ENCODE measurements at places on chromosomes 12 and 14.

DNA sequence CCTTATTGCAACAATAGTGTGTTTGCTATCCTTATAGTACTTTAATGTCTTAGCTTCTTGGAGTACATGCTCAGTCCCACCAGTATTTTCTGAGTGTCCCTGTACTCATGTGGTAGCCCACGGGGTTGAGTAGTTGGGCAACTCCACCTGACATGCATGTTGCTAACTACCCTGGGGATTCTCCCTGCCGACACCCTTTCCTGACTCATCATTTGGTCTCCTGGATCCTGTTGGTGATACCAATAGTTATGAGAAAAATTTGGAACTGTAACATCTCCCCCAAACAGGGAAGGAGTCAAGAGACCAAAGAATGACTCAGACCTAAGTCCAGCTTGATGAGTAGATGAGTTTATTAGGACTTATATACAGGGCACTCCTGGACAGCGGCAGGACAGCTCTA, 101.6 kb downstream of the BRMS1L start:
- no peak for DNase-seq

DNA sequence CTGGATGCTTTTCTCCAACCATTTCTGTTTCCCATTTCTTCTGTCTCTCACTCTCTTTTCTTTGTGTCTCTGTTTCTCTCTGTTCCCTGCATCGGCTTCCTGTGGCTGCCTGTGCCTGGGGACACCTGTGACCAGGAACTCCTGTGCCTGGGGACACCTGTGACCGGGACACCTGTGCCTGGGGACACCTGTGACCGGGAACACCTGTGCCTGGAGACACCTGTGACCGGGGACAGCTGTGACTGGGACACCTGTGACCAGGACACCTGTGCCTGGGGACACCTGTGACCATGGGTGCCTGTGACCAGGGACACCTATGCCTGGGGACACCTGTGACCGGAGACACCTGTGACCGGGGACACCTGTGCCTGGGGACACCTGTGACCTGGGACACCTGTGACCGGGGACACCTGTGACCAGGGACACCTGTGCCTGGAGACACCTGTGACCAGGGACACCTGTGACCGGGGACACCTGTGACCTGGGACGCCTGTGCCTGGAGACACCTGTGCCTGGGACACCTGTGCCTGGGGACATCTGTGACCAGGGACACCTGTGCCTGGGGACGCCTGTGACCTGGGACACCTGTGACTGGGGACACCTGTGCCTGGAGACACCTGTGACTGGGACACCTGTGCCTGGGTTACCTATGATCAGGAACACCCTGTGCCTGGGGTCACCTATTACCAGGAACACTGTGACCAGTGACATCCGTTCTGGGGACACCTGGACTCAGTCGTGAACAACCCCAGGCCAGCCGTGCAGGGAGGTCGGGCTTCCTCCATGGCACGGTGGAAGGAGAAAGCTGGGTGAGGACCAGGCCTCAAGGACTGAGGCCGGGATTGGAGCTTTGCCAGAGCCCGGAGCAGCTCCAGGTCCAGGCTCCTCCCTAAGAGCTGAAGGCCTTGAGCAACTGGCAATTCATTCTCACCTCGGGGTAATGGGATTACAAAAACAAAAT, 23.4 kb upstream of the FBRSL1 start:
- no peak for DNase-seq

GRCh38 chr12:3251067-3251466, 173.9 kb downstream of the TSPAN9 start:
- DNase-seq: no peak

- DNase-seq: no peak
Measured at GRCh38 chr12:62379026-62379722, 87.5 kb upstream of the MON2 start.

DNA sequence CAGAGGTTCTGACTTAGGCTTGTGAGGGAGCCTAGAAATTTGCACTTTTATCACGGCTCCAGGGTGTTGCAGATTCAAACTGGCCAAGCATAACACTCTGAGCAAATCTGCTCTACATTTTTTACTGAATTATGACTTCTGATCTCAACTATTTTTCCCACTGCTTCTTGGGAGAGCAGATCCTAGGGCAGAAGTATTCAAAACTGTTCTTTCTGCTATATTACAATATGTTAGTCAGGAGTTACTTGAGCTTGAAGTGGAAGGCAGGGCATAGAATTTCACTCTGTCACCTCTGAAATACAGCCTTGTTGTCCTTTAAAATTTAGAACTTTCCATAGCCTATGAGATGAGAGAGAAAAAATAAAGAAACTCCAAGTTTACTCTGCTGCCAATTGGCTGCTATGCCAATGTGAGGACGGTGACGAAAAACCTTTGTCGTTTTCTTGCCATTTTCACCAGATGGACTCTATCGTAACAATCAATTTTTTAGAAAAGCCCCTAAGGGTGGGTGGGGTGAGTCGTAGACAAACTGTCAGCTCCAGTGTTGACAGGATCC, 16.4 kb upstream of the KERA start:
- no peak for DNase-seq

GRCh38 chr12:46358791-46359666, 13.5 kb downstream of the SLC38A2 start:
- no peak for DNase-seq

GRCh38 chr12:49792181-49792970, 35.8 kb downstream of the NCKAP5L start:
- no peak for DNase-seq

DNA sequence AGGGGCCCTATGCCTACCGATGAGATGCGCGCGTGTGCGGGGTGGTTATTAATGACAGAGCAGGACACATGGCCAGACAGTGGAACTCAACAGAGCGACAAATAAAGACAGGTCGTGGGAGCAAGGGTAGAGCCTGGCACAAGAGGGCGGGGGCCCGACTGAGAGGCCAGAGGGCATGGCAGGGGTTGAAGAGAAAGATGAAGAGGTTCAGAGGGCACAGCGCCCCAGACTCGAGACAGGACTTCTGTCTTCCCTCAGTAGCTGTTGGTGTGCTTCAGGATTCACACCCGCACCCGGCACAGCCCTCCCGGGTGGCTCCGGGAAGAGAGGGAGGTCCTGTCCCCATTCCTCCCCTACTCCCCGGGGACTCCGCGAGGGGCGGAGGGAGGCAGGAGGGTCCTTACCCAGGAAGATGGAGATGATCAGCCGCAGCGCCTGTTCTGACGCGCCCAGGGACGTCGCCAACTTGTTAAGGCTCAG, 366 bp downstream of the LPCAT3 start:
- peak; percentile 59 for DNase-seq

GRCh38 chr12:21940549-21941505, at the start of gene ABCC9:
ABCC9 (minus strand) TSS chr12:21941426; CDS start chr12:21936674, 4,752 bp downstream.
- DNase-seq: no peak

GRCh38 chr14:91380610-91381371, 36.8 kb downstream of the CCDC88C start:
- DNase-seq: peak; percentile 79

- DNase-seq: no peak
Measured at GRCh38 chr14:97709552-97709951, 912.4 kb downstream of the VRK1 start.

GRCh38 chr12:12874029-12874428, 17.3 kb upstream of the GPRC5A start:
- no peak for DNase-seq

- DNase-seq: peak; percentile 13
Measured at GRCh38 chr12:21169878-21170472, 39.0 kb downstream of the SLCO1B1 start.

DNA sequence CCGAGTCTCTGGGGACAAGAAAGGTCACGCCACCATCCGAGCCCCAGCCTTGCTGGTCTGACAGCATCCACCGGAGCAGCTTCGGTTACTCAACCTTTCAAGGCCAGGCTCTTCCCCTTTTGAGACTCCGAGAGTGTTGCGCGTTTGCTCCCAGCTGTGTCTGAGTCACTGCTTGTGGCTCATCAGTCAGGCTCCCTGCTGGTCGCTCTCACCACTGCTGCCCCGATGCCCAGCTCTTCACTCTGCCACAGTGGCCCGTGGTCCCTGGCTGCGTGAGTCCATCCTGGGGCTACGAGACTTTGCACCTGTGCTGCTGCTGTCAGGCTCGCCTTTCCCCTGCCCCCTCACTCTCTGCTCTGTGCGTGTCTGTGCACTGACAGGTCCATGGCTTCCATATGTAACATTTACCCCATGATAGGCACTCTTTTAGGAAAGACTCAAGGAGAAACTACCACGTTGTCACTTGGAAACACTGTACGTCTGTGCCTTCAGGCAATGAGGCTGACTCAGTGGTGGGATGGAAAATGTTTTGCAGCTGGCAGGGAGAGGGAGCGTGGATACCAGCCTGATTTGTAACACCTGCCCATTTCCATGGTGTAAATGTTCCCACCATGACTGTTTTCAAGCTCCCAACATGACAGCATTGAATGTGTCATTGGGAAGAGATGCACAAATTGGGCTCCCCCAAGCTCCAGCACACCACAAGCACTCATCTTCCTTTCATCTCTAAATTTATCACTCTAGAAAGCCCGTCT, 350.7 kb downstream of the TMEM132D start:
- DNase-seq: no peak

GRCh38 chr12:119491814-119492213, 101.8 kb upstream of the TMEM233 start:
- DNase-seq: no peak

- DNase-seq: no peak
Measured at GRCh38 chr12:95385246-95386035, 88.5 kb upstream of the METAP2 start.

GRCh38 chr12:44114906-44115305, 279.0 kb downstream of the TMEM117 start:
- no peak for DNase-seq

DNA sequence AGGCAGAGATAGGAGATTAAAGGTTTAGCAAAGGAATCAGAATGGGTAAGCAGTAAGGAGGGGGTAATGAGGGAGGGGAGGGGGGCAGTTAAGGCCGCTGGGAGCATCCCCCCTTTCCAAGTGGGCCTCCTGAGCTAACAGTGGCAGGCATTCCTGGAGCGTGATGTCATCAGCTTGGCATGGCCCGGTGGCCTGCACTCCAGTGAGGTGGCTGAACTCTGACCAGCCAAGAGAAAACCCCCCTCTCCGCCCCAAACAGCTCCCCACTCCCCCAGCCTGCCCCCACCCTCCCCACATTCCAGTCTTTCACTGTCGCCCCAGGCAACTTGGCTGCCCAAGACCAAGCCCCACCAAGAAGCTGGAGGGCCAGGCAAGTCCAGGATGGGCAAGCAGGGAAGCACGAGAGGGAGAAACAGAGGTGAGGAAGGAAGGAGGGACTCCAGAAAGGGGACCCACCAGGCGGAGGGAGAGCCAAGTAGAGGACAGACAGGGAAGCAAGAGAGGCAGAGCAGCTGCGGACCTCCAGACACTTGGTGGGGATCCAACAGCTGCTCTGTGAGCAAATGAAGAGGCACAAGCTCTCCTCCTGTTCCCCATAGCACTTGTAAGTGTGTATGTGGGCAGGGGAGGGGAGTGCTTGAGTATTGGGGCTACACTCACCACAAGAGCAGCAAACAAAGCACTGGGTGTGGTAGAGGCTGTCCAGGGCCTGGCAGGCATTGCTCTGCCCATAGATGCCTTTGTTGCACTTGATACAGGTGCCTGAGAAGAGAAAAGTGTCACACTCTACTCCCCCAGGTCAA, 4.5 kb downstream of the AJUBA start:
- no peak for DNase-seq

DNA sequence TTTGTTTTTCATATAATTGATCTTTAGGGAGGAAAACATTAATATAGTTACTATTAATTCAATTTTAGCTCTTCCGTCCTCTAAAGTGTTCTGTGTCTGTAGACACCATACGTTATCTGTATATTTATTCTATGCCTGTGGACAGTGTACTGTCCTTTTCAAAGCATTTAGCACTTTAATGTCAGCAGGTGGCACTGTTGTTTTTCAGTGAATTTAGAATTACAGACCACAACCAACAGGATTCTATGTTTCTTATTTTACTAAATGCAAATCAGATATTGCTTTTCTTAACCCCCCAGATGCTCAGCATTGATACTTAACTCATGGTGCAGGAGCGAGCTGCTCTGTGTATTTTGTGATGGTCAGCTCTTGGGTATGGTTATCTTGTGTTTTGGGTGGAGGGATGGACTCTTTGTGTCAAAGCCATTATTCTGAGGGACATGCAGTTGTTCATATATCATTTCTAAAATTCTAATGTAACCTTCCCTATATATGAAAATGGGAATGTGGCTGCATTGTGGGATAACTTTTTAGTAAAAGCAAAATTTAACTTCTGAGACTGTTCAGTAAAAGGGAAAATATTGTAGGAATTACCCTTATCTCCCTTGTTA, 65.2 kb downstream of the PAPOLA start:
- no peak for DNase-seq

- DNase-seq: no peak
Measured at GRCh38 chr12:131894981-131895639, 688 bp downstream of the ULK1 start.

- DNase-seq: no peak
Measured at GRCh38 chr14:93343266-93343665, 3.7 kb upstream of the COX8C start.

- DNase-seq: no peak
Measured at GRCh38 chr12:104632724-104633201, 176.0 kb downstream of the CHST11 start.

- peak; percentile 41 for DNase-seq
Measured at GRCh38 chr12:48000878-48001504, 3.3 kb downstream of the COL2A1 start.

- no peak for DNase-seq
Measured at GRCh38 chr14:35189422-35189821, 67.1 kb downstream of the PRORP start.

DNA sequence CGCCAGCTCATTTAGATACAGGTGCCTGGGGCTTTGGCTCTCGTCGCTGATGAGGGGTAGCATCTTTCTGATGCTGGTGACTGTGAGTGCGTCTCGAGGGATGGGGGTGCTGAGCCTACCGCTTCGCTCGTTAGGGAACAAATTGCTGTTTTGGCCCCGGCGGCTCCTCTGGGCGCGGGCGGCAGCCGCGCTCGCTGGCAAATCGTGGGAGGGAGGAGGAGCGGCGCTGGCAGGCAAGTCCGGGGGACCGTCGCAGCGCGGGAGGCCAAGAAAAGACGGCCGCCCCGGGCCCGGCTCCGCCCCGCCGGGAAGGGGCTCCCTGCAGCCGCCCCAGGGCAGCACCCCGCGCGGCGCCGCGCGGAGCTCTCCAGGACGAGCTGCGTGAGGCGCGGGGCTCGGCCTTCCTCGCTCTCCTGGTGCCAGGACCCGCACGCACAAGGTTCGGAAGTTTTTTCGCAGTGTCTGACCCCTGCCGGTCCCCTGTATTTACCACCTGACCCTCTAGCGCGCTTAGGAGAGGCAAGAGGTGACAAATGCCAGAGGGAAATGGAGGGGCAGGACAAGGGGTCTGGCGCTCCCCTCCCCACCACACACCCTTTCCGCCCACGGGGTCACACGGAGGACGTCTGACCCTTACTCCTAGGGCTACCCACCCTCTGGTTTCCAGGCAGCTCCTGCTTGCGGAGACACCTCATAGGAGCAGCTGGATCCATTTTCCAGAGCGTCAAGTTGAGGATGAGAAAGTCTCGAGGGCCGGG, 899 bp upstream of the KCNH3 start:
- DNase-seq: peak; percentile 13

- DNase-seq: no peak
Measured at GRCh38 chr12:116492703-116493324, 66.4 kb upstream of the MAP1LC3B2 start.

GRCh38 chr14:72303930-72304329, 371.7 kb downstream of the RGS6 start:
- DNase-seq: no peak

GRCh38 chr12:46456356-46457334, 84.1 kb upstream of the SLC38A2 start:
- no peak for DNase-seq

GRCh38 chr14:74834692-74835392, 41.1 kb downstream of the PROX2 start:
- no peak for DNase-seq

- no peak for DNase-seq
Measured at GRCh38 chr12:2229661-2230539, 177.1 kb downstream of the CACNA1C start.

- DNase-seq: no peak
Measured at GRCh38 chr12:100376161-100376560, 19.3 kb downstream of the SLC17A8 start.
